ENCODE measurements at places on chromosomes 7 and 10.

GRCh38 chr10:122163174-122164022, 107.7 kb upstream of the BTBD16 start:
- no peak for DNase-seq

DNA sequence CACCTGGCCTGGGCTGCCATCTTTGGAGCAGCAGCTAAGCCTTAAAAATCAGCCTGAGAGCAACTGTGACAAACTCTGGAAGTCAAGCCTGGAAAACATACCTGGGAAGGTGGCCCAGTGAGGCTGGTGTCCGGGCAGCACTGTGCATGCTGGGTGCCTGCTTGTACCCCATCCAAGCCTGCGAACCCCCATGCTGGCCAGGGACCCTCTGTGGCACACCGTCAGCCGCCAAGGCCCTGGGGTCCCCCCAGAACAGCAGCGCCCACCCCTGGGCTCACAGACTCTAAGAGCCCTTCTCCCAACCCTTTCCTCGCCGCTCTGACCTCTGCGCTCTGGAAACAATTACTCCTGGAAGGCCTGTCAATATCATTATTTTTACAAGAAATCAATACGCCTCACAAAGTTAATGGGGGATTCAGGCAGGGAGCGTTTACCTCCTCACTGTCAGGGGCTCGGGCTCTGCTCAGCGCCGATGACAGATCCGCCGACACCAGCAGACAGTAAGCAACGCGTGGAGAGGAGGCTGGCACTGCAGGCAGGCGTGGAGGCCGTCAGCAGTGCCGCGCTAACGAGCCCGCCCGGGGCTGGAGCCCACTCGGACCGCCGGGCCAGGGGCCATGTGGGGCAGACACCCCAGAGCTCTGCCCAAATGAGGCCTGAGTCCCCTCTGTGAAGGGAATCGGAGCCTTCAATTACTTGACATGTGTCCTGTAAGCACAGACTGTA, 54.4 kb downstream of the EBF3 start:
- DNase-seq, result no peak

GRCh38 chr10:96261930-96262329, 9.4 kb downstream of the BLNK start:
- no peak for DNase-seq

DNA sequence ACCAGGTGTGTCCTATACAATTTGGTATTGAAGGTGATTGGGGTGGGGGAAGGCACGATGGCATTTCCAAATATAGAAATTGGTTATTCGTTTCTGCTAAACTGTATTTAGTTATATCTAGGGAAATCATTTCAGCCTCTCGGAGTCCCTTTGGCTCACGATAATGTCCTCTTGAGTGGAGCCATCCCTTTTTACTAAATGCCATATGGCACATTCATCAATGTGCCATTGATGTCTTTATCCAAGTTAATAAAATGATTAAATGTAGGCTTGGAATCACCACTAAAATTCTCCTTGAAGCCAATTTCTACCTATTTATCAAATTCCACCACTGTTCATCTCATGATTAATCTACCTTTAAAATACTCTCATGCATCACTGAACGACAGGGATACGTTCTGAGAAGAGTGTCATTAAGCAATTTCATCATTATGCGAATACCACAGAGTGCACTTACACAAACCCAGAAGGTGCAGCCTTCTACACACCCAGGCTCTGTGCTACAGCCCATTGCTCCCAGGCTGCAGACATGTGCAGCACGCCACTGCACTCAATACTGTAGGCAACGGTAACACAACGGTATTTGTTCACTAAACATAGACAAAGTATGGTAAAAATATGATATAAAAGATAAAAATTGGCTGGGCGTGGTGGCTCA, 219.2 kb upstream of the C7orf33 start:
- DNase-seq, result no peak

DNA sequence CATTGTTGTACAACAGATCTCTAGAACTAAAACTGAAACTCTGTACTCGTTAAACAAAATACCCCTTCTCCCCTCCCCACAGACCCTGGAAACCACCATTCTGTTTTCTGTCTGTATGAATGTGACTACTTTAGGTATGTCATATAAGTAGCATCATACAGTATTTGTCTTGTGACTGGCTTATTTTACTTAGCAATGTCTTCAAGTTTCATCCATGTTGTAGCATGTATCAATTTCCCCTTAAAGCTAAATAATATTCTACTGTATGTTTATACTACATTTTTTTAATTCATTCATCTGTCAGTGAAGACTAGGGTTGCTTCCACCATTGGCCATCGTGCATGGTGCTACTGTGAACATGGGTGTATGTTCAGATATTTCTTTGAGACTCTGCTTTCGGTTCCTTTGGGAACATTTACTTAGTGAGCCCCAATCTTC, 71.2 kb upstream of the RPA3 start:
- DNase-seq, result no peak

Measured in CD4-positive, alpha-beta T cell treated with Interleukin-12 subunit alpha and Interleukin-12 subunit beta, for 1 hour (primary cell).